ENCODE measurements at places on chromosomes 1 and 21. TPM values are rescaled to one million over a fixed set of nuclear protein-coding genes. Genes with fewer than 3 reads are reported as not detected.

Gene OR2L13
- total RNA-seq: not detected

Gene CYP4A11
- total RNA-seq: not detected

Gene AIRE
- total RNA-seq: not detected

Gene NTRK1
- total RNA-seq: 1.1 TPM

Gene PTGER3
- total RNA-seq: not detected

Gene ADCY10
- total RNA-seq: 0.05 TPM

Gene PIGR
- 0.03 TPM for total RNA-seq

Gene C1orf141
- not detected for total RNA-seq

Gene SLC25A33
- total RNA-seq: 8.9 TPM

Gene C1orf210
- total RNA-seq: not detected

Gene PLD5
- total RNA-seq: 0.05 TPM

Gene ACKR1
- total RNA-seq: not detected

Gene GBP5
- not detected for total RNA-seq

Gene PGLYRP3
- not detected for total RNA-seq

Gene CCT8
- 179 TPM for total RNA-seq

Gene ACTL8
- total RNA-seq: 0.98 TPM

Gene NR1I3
- not detected for total RNA-seq

Gene OR4F29
- total RNA-seq: not detected

Gene TGFB2
- total RNA-seq: 0.88 TPM

Gene HEYL
- not detected for total RNA-seq

Gene SLFNL1
- total RNA-seq: not detected

Gene EPHB2
- total RNA-seq: 8.0 TPM

Gene BLACAT1
- 2.9 TPM for total RNA-seq

Gene HSD3B2
- not detected for total RNA-seq

Gene FMOD
- total RNA-seq: not detected

Gene CLDN17
- not detected for total RNA-seq

Gene FCRL1
- not detected for total RNA-seq

Gene AMY2A
- not detected for total RNA-seq

Gene C1orf115
- total RNA-seq: 0.68 TPM

Gene IL22RA1
- total RNA-seq: 0.34 TPM

Gene LRRC38
- not detected for total RNA-seq

Gene TOR1AIP1
- 40.2 TPM for total RNA-seq

Gene CYP4Z1
- total RNA-seq: not detected

Gene IGSF9
- 0.49 TPM for total RNA-seq

Gene CSF3R
- not detected for total RNA-seq

Gene NPHS2
- total RNA-seq: not detected

Gene DDX59
- 53.3 TPM for total RNA-seq

Gene TRPM2
- total RNA-seq: 11.1 TPM

Gene RIPPLY3
- not detected for total RNA-seq

Gene IL12RB2
- total RNA-seq: not detected

Gene NBPF10
- 1.4 TPM for total RNA-seq

Gene UTS2
- total RNA-seq: not detected

Gene HAPLN2
- total RNA-seq: not detected

Gene SPATA45
- total RNA-seq: not detected

Gene DEPDC1
- 20.3 TPM for total RNA-seq

Gene B3GALT2
- 2.1 TPM for total RNA-seq
